ENCODE measurements at places on chromosomes 1 and 21.

- no peak for DNase-seq
Measured at GRCh38 chr1:216005916-216006315, 417.3 kb downstream of the USH2A start.

DNA sequence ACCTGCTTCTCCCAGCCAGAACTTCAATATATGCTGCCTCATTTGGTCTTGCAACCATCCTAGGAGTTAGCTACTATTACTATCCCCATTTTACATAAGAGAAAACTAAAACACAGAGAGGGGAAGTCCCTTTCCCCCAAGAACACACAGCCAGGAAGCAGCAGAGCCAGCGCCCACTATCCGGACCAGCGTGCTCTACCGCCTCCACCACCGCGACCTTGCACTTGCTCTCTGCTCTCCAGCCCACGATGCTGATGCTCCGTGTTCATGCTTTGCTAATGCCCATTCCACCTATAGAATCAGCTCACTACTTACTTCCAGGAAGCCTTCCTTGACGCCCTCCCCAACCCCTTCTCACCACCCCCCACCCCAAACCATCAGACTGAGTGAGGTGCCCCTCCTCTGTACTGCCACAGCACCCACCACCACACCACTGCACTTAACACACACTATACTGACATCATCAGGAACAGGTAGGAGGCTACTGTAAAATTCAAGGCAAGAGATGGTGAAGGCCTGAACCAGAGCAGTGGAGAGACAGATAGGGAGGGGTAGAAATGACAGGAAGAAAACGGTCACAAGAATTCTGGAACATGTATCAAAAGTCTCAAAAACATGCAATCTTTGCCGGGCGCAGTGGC, 9.4 kb downstream of the TMEM53 start:
- no peak for DNase-seq

GRCh38 chr1:182651339-182651724, 33.1 kb downstream of the RGS8 start:
- DNase-seq, result no peak

DNA sequence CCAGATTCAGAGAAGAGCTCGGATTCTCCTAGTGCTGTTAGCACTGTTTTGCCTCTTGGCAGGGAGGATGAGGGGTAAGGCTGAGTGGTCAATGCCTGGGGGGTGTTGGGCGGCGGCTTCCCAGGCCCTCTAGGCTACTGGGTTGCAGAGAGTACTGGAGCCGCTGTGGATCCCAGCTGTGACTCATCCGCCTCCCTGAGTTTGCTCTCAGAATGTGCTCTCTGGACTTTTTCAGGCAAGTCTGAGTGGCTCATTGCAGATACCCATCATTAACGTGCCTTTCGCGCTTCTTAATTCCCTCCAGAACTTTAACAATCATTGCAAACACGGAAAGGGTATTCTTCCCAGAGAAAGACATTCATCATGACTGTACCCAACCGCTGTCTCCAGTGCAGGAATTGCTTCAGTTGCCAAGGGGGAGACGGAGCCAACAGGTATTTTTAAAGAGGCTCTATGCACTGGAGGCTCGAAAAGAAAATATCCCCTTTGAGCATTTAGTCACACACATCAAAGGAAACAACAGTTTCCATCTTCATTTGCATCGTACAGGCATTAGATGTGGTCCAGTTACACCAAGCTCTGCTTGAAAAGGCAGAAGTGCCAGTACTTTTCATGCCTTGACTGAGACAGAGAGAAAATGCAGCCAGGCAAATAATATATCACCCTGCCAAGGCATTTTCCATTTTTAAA, 14.4 kb upstream of the CAMTA1 start:
- DNase-seq, result no peak

GRCh38 chr1:91872000-91872399, 14.0 kb downstream of the TGFBR3 start:
- DNase-seq, result no peak
